NCI-H187 (cell line): ENCODE measurements at places on chromosomes 16 and 17.

- DNase-seq: no peak
Observed at GRCh38 chr17:72597354-72598087, 476.7 kb downstream of the SOX9 start.

GRCh38 chr16:57522960-57523359 lies 13.4 kb downstream of the CCDC102A start:
- DNase-seq: no peak

DNA sequence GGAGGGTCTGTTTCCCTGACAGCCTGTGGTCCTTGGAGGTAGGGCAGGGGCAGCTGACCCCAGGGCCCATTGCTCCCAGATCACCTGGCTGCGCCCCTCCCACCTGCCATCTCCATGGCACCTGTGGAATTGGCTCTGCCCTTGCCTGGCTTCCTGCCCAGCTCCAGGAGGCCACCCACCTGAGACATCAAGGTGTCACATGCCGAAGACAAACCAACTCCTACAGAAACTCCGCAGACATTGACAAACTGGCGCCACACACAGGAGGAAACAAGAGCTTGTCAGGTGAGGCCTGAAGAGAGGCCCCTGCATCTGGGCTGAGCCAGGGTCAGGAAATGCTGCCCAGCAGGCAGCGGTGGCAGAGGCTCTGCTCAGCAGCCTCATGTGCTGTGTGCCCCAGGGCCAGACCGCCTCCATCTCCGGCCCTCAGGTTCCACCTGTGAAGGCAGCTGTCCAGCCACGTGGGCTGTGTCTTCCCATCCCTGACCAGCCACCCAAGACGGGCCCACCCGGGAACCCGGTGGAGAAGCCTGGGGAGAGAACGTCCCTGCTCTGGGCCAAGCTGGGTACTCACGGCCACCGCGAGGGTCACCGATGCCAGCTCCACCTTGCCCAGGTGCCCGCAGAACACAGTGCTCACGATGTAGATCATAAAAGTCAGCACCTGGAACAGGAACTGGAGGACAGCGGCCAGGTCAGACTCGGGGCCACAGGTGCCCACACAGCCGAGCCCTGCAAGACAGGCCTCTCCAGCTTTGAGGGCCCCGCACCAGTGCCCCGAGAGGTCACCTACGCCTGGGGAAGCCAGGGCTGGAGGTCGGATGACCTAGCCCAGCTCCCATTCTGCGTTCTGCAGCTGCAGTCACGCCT lies 1.6 kb downstream of the SLC47A2 start:
- no peak for DNase-seq

DNA sequence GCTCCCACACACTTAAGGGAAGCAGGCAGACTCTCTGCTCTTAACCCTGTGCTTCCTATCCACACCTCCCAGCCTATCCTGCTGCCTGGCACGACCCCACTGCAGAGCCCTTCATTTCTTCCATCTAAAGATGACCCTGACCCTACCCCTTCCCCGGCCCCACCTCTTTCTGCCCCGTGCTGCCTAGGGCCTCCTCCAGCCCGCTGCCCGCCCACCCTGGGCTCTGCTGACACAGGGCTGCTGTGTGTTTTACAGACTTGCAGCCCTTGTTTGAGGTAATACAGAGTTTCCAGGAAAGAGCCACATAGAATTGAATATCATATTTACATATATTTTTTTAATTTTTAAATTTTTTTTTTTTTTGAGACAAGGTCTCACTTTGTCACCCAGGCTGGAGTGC lies 42.0 kb downstream of the MEOX1 start:
- no peak for DNase-seq

DNA sequence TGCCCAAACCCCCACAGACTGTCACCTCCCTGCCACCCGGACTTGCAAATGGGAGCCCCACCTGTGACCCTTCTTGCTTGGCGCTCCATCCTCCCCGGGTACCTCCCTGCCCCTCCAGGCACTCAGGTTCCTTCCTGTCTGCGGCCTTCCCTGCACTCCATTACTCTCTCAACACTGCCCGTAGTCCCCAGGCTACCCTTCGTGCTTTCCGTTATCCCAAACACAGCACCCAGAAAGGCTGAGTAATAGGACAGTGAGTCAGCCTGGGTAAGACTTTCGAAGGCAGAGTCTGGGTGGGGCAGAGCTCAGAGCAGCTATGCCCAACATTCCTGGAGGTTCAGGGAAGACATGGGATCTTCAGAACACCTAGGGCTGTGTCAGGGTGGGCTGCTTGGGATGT lies 16.6 kb upstream of the C16orf74 start:
- DNase-seq: no peak

DNA sequence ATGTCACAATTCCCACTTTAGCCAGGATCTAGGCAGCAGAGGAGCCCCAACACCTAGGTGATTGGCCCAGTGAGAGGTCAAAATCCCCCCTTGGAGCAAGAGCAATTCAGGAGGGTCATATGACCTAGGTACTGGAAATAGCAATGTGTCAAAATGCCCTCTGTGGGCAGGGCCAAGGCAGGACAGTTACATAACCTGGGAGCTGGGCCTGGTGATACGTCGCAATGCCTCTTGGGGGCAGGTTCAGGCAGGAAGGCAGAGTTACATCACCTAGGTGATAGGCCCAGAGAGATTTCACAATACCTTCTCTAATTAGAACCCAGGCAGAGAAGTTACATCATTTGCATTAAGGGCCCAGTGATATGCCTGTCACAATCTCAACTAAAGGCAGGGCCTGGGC lies 1906.3 kb downstream of the TP53TG3F start:
- no peak for DNase-seq

GRCh38 chr17:17757391-17757791 lies 76.1 kb downstream of the RAI1 start:
- peak; percentile 27 for DNase-seq

DNA sequence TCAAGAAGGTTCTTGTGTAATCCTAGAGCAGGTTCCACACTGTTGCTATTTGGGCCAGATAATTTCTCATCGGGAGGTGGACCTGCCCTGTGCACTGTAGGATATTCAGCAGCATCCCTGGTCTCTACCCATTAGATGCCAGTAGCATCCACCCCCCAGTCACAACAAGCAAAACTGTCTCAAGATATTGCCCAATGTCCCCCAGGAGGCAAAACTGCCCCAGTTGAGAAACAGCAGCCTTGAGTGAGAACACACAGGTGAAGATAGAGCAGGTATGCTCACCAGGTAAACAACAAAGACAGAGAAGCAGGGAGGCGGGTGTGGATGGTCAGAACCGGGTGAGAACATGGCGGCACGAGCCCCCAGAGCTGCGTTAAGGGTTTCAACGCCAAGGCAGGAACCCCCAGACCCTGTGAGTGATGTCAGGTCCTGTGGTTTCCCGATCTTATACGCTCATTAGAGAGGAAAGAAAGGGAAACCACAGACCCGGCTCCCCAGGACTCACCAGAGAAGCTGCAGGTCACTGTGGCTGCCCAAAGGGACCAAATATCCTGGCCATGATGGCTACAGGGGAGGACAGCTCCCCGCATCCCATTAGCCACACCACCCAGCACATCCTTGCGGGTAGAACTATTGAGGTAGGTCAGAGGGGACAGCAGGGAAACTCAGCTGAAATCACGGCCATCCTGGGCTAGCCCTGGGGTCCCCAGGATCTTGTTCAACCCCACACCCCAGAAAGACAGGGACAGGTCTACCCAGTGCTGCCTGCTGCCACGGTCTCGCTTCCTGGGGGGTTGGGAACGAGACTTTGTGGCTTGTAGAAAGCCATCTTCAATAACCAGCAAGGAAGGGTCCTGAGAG lies 21.2 kb downstream of the CDC42EP4 start:
- no peak for DNase-seq

DNA sequence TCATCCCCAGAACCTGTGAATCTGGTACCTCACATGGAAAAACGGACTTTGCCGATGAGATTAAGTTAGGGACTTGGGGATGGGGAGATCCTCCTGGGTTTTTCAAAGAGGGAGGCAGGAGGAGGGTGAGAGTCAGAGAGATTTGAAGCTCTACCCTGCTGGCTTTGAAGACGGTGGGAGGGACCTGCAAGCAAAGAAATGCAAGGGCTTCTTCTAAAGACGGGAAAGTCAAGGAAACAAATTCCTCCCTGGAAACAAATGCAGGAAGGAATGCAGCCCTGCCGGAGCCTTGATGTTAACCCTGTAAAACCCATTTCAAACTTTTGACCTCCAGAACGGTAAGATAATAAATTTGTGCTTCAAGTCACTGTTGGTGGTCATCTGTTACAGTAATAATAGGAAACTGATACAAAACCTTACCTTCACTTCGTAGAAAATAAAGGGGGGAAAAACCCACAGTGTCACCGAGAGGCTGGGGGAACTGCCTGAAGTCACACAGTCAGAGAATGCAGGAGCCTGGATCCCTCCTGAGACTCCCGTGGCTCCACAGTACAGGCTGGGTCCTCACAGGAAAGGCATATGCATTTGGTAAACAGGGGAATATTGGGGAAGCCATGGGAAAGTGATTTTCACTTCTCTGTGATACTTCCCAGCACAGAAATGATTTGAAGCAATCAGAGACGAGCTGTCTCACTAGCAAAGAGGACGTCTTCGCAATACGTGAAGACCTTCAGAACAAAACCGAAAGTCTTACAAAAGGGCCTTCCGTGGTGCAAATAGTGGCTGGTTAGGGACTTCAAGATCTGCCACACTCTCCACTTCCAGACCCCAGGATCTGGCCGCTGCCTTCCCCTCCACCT lies 58.9 kb upstream of the CLEC3A start:
- DNase-seq: no peak

DNA sequence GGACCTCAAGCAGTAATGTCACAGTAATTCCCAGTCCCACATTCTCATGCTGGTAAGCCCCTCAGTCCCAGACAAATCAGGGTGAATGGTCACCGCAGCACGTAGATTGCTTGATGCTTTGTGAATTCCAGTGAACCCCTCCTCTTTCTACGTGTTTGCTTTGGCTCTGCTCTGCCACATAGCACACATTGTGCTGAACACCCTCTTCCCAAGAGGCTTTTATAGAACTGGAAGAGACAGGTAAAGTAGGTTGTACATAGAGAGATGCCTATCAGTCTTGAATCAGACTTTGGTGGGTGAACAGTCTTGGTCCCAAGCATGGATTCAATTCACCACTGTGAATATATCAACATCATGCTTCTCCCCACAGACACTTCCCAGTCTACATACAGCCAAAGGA lies 579 bp upstream of the KRTAP9-6 start:
- DNase-seq: no peak

DNA sequence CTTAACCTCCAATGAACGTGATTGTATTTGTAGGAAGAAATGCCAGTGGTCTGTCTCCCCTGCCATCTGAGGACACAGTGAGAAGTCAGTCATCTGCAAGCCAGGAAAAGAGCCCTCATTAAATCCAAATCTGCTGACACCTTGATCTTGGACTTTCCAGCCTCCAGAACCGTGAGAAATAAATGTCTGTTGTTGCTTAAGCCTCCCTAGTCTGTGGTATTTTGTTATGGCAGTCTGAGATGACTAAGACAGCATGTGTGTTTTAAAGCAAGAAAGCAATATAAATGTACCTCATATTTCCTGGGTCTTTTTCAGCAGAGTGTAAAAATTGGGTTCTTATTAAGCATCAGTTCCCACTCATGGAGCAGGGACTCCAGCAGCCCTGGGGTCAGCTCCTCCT lies 177.9 kb upstream of the NLRP1 start:
- no peak for DNase-seq

GRCh38 chr16:84818989-84819643 lies 669 bp upstream of the CRISPLD2 start:
- DNase-seq: no peak

GRCh38 chr17:66829883-66830282 lies 5.0 kb upstream of the CACNG5 start:
- DNase-seq: no peak
